ENCODE measurements at places on chromosomes 2 and 18.

DNA sequence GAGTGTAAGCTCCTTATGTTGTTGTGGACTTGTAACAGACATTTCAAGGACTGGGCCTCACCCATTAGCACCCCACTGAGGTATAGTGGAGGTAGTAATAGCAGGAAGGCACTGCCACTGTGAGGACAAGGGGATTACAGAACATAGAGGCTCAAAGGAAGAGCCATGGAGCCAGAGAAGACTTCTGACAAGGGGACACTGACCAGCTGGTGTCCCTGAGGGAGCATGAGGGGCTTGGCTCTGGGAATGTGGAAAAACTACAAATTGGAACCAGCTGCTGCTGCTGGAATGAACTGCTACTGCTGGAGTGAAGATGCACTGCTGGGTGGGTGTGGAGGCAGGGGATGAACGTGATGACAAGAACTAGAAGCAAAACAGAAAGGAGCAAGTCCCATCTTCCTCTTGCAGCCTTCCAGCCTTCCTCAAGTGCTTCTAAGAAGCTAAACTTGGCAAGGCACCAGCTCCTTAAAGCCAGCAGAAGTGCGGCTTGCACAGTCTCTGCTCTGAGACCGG lies 167.3 kb upstream of the NOSTRIN start:
- no peak for DNase-seq

DNA sequence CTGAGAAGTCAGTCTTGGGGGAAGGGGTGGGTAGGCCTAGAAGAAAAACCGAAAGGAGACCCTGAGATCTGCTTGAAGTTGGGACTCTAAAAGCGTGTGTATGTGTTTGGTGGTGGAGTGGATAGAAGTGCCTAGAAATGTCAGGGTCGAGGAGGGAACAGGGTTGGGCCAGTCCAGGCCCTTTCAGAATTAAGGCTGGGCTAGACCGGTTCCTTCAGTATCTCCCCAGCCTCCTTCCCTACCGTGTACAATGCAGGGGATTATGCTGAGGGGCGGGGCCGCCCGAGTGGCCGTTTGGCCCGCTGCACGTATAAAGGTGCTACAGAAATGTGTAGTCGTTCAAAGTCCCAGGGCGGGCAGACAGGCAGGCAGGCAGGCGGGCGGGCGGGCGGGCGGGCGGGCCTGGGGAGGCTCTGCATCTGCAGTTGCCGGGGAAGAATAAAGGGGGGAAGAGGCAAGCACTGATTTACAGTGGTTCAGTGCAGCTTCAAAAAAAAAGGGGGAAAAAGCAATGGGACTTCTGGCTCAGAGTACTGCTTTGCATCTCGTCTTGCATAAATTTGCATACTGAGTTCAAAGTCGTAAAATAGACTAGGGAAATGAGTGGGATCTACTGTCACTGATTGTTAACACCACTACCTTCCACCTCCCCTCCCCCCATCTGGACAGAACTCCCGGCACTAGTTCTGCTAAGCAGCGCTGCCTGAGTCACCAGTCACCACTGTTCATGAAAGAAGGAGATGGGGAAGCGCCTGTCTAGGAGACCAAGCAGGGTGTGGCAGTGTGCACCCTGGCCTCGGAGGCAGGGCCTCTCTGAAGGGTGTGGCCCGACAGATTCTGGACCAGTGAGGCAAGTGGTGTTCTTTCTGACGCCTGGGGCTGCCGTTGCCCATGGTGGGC lies 3.6 kb downstream of the IGFBP2 start:
- DNase-seq: no peak

DNA sequence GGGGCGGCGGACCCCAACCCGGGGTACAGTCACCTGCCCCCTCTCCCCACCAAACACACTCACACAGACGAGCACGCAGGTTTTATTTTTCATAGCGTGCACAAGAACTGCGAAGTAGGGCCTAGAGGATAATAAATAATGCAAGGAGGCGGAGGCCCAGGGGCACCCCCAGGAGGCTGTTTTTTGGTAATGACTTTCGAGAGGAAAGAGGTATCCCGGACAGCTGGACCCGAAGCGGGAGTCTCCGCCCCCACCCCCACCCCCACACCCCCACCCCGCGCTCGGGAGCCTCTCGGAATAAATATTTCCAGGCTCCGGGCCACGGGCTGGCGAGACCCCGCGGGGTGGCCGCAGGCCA lies 3.4 kb downstream of the CYP26B1 start:
- DNase-seq: no peak

- no peak for DNase-seq
Measured at GRCh38 chr2:158903711-158904405, 64.6 kb upstream of the TANC1 start.

- no peak for DNase-seq
Measured at GRCh38 chr2:240127911-240128607, 8.0 kb downstream of the COPS9 start.

DNA sequence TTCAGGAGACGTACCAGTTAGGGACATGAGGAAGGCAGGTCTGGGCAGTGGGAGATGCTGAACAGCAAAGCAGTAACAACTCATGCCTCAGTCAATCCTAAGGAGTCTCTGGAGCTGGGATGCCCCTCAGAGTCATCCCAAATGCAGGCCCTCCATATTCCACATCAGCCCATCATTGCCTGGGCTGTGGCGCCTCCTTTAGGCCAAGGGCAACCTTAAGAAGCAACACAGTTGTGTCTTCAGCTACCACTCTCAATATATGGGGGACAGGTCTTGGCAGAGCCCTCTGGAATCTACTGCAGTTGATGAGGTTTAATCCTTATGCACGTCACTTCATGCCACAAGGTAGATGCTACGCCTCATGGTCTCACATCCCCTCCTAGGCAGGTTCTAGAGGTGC lies 682.0 kb upstream of the RAB6C start:
- no peak for DNase-seq

DNA sequence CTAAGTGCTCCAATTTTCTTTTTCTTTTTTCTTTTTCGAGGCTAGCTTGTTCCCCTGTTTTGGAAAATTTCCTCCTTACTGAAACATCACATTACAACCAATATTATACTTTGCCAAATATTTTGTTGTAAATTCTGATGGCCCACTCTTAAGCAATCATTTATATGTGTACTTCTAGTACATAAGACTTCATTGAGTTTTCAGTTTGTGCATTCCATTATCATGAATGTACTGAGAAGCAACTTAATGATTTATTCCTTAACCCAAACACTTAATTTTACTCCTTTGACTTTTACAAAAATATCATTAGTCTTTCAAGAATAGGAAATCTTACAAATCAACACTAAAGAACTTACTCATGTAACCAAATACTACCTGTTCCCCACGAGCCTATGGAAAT lies 242.4 kb downstream of the ARHGAP15 start:
- no peak for DNase-seq

DNA sequence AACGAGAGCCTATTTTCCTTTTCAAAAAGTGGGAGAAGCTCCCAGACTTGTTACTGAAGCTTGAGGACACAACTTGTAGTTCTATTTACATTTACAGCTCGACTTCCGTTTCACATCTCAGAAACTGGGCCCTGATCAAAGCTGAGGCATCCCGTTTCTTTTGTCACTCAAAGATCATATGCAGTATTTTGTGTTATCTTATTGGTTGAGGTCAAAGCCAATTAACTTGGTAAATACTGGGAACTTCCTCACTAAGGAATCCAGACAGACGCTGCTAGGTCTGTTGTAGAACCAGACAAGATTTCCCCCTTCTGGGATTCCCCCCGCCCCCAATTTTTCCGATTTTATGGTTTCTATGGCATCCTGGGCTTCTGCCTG lies 50.3 kb downstream of the TSN start:
- DNase-seq: no peak

DNA sequence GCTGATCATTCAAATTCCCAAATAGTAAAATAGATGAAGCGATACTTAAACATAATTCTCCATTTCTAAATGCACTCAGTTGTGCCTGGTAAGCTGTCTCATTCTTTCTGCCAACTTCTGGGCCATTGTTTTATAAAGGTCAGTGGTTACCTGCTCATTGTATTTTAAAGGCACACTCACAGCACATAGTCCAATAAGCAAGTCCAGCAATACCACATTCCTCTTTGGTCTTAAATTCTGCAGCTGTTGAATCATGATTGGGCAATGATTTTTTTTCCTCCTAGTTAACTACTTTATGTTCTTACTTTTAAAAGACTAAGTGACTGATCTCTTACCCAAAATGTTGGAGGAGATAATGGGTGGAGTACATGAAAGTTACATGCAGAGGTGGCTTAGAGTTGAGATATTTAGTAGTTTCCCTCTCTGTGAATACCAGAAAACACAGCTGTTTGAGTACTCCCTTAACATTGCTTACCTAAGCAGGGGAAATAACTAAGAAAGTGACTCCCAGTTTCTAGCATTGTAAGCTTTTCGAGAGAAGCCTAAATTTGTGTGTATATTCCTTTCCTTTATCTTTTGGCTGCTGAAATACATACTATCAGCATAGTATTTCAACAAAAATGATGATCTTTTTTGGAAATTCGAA lies 220.7 kb downstream of the CAMKMT start:
- DNase-seq: no peak

- DNase-seq: no peak
Measured at GRCh38 chr2:2306878-2307277, 24.2 kb downstream of the MYT1L start.

- DNase-seq: no peak
Measured at GRCh38 chr18:3153107-3153704, 66.6 kb downstream of the MYOM1 start.

DNA sequence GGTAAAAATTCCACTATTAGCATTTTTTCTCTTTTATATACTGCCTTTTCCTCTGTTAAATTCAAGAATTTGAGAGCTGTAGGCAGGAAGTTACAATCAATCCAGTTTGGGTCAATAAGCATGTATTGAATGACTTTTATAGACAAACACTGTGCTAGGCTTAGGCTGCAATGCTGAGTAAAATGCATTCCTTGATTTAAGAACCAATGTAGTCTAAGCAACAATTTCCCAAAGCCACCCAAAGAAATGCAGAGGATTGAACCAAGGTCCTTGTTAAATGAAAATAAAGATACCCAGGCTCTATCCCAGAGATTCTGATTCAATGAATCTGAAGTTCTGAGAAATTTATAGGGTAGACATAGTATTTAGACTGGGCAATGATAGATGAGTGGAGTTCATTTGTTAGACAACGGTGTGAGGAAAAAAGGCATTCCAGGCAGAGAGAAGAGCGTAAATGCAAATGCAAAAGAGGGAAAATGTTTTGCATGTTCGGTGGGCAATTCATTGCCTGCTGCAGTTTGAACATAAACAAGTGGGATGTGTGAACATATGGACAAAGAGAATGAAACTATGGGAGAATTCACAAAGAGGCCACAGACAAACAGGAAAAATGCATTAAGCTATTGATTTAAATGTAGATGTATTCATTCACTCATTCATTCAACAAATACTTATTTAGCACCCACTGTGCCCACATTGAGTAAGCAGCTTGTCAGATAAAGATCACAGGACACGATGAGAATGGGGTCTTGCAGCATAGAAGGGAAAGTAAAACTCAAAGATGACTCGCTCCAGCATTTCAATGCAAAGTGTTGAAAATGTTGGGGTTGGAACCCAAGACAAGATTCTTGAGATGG lies 107.1 kb downstream of the EVA1A start:
- no peak for DNase-seq

DNA sequence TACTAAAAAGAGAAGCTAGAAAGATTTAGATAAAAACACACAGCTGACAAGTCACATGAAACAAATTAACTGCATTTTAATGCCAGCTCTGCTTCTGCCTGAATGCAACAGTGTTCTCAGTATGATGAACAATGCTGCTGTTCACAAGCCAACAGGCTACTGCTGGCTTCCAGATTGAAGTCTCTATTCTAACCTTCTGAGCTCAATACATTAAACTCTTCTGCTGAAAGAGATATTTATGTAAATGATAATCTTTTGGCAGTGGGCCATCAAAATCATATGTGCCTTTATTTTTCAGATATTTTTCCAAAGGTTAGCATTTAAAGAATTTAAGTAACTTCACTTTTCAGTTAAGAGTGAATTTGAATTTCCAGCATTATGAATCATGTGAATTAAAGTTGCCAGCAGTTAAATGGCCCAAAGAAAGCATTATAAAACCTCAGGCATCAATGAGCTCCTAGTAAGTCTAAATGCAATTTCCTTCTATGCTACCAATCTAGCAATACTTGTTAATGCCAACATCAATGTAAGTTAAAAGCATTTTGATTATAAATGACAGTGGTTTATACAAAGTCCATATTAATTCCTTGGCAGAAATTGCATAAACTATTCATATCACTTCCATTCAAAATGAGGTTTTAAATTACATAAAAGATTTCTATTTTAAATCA lies 72.4 kb downstream of the ID2 start:
- no peak for DNase-seq

- DNase-seq: no peak
Measured at GRCh38 chr2:103459283-103459682, 697.5 kb downstream of the TMEM182 start.

DNA sequence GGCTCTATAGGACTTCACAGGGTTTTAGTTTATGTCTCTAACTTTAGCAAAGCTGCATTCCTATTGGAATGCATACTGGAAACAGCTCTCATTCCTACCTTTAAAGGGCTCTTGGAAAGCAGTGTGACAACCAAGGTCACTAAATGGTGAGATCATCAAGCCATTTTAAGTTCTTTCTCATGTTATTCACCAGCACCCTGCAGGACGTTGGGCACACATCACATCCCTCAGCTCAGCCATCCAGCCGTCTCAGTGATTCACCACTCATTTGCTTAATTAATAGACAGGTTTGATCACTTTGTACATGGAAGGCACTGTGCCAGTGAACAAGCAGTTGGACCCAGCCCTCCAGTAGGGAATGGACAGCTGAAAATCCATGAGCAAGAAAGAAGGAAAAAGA lies 32.2 kb upstream of the RBM44 start:
- DNase-seq: no peak

GRCh38 chr2:126799301-126799700 lies 99.4 kb upstream of the TEX51 start:
- DNase-seq: no peak

DNA sequence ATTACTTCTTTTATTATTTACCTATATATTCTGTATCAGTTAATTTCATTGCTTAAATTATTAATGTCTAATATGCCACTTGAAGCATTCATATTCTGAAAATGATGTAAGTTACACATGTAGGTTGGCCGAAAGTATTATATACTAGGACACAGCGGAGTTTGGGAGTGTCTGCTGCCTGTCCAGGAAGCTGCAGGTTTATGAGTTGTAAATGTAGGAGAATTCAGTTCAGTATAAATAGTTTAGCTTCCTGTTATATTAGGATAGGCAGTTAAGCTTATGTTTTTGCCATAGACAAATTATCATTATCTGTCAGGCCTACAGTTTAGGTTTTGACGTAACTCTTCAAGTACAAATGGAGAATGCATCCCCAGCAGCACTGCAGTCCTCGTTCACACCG lies 18.9 kb upstream of the ZNF236 start:
- DNase-seq: no peak

DNA sequence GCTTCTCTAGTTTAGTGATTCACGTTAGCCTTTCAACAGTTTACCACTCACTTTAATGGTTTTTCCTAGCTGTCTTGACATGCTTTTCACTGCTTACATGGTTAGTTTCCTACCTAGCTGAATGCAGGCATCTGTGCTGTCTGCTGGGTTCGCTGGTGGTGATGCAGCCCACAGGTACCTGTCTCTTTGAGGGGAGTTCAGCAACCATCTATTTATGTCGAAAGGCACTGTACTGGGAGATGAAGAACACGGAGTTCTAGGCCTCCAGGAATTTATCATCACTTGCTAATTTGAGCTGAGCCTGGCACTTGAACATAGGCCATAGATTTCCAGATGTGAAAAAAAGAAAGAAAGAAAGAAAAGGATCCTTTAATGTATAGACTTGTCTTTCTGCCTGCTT lies 148.5 kb downstream of the NEDD4L start:
- no peak for DNase-seq

All from activated CD4-positive, alpha-beta T cell treated with anti-CD3 and anti-CD28 coated beads for 1 hour (primary cell).